Endodermal cell (in vitro differentiated cells): ENCODE measurements at places on chromosomes 6 and 20.

- DNase-seq = no peak
Observed at GRCh38 chr6:156269751-156270369, 507.3 kb upstream of the ARID1B start.

GRCh38 chr6:158042245-158042798 is 60.7 kb downstream of the SYNJ2 start:
- no peak for DNase-seq

GRCh38 chr6:157145656-157146285 is 177.5 kb downstream of the TMEM242 start:
- DNase-seq = no peak

GRCh38 chr6:50585441-50586330 is 127.6 kb upstream of the TFAP2D start:
- no peak for DNase-seq

GRCh38 chr6:130482645-130483390 is 117.0 kb downstream of the TMEM200A start:
- no peak for DNase-seq

GRCh38 chr20:17457588-17458190 is 73.5 kb downstream of the BFSP1 start:
- DNase-seq = no peak

- no peak for DNase-seq
Observed at GRCh38 chr6:113907102-113907815, 50.1 kb downstream of the MARCKS start.

DNA sequence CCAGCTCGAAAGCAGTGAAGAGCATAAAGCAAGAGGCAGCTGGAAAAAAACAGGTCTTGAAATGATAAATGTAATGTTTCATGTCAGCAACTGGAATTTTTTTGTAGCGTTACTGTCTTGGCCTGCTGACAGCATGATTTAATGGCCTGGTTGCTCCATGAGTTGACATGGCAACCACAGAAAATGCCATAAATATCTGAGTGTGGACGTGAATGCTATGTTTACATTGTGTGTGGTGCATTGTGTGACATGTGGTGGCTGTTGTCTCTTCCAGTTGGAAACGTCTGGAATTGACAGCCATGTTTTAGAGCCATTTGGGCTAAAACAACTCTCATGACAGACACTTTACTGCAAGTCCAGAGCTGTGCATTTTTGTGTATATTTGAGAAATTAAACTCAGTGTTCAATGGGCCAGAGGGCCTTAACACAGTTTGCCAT is 170.0 kb downstream of the FOXA2 start:
- no peak for DNase-seq

DNA sequence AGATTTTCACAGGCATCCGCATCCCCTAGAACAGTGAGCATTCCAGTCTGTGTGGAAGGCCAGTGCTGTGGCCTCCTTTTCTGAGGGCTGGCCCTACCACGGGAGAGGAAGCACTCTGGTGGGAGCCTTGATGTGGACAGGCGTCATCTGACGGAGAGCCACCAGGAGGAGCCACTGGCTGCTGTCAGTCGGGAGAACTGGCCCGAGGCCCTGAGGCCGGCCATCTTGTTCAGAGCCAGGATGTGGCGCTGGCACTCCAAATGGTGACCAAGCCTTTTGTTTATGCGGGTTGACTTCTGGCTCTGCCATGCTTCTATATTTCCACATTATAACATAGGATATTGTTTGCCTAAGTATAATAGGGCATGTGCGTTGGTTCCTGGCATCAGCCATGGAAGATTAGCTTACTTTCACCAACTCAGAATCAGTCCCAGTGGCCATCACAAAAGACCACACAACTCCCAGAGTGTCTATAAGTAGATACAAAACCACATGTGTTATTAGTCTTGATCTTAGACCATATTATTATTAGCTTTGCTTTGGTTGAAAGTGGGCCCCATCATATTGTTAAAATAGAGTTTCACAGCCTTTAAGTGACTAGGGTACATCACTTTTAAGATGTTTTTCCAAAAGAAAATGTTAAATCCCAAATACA is 273.9 kb upstream of the TAB2 start:
- DNase-seq = peak; percentile 88

DNA sequence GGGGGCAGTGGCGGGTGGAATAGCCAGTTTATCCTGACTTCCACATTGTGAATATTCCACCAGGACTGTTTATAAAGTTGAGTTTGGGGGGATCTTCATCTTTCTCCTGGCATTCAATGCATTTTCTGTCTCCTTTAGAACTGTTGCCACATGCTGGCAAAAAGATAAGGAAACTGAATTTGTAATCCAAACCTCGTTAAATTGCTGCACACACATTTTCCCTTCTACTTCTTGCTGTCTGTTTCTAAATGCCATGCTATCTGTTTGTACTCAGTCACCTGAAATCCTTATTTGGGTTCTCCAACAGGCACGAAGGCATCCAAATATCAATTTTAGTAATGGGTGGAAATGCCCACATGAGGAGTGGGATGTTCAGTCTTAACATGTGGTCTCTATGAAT is 180.2 kb upstream of the CCN2 start:
- DNase-seq = no peak

GRCh38 chr6:75472885-75473284 is 20.7 kb downstream of the FILIP1 start:
- DNase-seq = no peak

GRCh38 chr6:54115966-54116365 is 4.7 kb downstream of the MLIP start:
- DNase-seq = no peak
